ENCODE measurements at places on chromosomes 13 and 19.

DNA sequence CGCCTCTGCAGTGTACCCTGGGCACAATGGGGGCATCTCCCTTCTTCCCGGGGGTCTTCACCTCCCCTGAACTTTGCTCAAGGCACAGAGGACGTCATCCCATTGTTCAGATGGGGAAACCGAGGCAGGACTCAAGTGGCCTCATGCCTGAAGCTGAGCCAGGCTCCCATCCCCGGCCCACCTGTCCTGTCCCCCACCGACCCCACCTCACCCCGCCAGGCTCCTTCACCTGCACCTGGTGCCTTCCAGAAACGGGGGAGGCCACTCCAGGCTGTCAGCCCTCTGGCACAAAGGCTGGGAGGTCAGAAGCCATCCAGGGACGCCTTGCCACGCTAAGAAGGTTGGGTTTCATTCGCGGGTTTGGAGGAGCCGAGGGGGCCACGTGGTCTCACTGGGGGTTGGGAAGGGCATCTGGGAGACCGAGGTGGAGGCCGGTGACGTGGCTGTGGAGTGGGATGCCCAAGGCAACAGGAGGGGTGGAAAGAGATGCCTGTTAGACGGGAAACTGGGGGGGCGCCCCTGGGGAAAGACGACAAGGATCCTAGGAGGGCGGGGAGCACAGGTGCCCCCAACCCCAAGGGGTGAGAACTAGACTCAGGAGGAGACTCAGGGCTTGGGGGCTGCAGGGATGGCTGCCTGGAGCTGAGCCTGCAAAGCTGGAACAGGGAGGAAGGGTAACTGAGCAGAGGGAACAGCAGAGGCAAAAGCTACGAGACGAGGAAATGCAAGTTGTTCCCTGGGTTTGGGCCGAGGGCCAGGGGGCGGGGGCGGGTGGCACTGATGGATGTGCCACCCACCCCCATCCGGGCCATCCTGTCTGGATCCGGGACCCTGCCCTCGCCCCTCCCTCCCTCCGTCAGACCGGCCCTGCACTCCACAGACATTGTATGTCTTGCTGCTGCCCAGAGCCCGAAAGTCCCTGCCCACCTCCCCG lies 6.0 kb upstream of the TCF3 start:
- DNase-seq: no peak

- DNase-seq: no peak
Observed at GRCh38 chr13:99221567-99222239, 21.0 kb downstream of the UBAC2 start.

DNA sequence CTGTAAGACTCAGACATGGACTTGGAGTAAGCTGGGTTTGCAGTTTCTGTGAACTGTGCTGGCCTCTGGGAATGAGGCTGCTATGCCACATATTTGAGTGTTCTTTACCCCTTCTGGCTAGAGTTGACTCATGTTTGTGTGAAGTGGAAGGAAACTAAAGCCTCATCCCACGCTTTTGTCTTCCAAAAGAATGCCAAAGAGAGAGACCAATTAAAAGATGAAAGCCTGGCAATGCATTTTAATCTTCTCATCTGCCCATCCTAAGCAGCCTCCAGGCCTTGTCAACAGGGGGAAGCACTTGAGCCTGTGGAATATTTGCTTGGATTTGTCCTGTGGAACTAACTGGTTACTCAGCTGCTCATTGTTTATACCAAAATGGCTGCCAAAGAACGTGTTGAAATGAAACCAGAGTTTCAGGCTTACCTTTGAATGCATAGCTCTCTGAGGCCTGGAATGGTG lies 49.1 kb downstream of the LMO7 start:
- DNase-seq: no peak

DNA sequence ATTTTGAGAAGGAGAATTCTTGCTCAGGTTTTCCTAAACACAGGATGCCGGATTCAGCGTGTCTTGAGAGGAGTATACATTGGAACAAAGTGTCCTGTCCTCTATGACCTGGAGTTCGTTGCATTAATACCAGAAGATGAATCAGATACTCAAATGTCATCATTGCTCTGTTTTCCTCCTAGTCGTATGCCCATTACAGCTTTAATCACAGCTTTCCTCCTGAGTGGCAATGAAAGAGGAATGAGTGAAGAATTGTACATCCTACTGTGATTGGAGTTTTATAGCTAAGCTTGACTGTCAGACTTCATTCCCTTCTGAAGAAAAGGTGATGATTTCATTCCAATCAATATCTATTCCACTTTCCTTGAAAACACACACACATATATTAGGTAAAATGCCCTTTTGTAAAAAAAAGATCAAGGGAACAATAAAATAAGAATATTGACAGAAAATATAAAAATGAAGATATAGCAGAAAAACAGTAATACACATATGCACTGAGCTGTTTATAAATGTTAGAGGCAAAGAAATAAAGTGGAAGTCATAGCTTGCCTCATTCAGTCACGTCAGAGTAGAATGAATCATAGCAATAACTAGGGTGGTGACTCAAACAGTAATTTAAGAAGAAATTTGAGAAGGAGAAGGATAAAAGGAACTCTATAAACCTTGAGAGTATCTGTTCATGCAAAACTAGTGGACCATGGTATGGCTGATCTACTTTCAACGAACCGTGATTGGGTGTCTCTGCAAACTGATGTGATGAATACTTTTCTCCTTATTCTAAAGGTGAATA lies 501.5 kb downstream of the SUCLA2 start:
- DNase-seq: no peak

GRCh38 chr19:28691683-28692082 lies 521.3 kb downstream of the UQCRFS1 start:
- no peak for DNase-seq

DNA sequence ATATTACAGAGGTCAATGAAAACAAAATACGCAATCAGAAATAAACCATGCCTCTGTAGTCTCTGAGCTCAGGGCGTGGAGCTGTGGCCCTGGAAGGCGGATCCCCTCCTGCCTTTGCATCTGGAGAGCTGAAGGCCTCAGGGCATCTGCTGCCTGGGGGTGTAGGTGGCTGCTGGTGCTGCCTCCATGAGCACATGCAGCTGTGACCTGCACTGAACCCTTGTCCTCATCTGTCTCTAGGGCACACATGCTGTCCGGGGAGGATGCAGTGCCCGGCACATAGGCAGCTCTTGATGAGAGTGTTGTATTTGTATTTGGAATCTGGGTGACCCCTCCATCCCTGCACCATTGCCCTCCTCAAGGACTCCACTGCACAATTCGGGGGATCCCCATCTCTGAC lies 185.7 kb downstream of the TEX29 start:
- no peak for DNase-seq
